ENCODE measurements at places on chromosomes 12 and 14. TPM values are rescaled to one million over a fixed set of nuclear protein-coding genes. Genes with fewer than 3 reads are reported as not detected.
A peak's percentile ranks its signal among the peaks of the same experiment; 100 is the strongest.

DNA sequence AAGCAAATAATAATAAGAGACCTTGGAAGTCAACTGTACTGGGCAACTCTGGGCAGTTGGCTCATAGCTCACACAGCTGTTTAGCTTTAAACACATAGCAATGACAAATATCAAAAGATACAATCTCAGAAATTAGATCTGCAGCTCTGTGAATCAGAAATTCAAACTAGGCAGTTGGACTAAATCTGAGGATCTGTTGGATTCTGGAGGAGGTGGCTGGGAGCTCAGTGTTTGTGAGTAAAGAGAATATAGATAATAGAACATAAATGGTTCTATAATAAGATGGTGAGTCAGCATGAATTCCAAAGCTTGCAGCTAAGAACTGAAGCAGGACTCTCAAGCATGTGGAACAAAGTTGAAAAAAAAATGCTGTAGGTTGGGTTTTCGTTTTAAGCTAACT is 1949.4 kb upstream of the SEL1L start:
- no peak overlapping the region for H3K27ac ChIP-seq
- no peaks in the 10 kb centered on the region for H3K4me1 ChIP-seq
- DNase-seq = no peak
- H3K36me3 ChIP-seq = no peaks in the 10 kb centered on the region

The NAV3 gene
- not detected for total RNA-seq

DNA sequence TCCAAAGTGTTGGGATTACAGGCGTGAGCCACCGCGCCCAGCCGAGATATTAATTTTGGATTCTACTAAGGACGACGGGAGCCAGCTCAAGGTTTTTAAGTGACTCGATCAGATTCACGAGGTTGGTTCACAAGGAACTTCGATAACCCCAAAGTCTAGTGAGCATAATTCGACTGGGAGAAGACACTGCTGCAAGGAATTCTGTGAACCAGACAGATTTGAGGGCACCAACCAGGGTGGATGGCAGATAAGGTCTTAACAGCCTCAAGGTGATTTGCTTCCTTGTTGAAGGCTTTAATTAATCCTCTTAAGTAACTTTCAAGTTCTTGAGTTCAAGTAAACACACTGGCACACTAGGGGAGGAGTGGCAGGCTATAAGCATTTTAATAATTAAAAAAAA is 1.1 kb upstream of the KLHDC2 start:
- H3K27me3 ChIP-seq = no peaks in the 10 kb centered on the region
- H3K4me3 ChIP-seq = peak overlapping the region; percentile 93
- H3K4me1 ChIP-seq = peaks cover 33% of the 10 kb centered on the region
- H3K27ac ChIP-seq = peak overlapping the region; percentile 99
- H3K36me3 ChIP-seq = peaks cover 4% of the 10 kb centered on the region

DNA sequence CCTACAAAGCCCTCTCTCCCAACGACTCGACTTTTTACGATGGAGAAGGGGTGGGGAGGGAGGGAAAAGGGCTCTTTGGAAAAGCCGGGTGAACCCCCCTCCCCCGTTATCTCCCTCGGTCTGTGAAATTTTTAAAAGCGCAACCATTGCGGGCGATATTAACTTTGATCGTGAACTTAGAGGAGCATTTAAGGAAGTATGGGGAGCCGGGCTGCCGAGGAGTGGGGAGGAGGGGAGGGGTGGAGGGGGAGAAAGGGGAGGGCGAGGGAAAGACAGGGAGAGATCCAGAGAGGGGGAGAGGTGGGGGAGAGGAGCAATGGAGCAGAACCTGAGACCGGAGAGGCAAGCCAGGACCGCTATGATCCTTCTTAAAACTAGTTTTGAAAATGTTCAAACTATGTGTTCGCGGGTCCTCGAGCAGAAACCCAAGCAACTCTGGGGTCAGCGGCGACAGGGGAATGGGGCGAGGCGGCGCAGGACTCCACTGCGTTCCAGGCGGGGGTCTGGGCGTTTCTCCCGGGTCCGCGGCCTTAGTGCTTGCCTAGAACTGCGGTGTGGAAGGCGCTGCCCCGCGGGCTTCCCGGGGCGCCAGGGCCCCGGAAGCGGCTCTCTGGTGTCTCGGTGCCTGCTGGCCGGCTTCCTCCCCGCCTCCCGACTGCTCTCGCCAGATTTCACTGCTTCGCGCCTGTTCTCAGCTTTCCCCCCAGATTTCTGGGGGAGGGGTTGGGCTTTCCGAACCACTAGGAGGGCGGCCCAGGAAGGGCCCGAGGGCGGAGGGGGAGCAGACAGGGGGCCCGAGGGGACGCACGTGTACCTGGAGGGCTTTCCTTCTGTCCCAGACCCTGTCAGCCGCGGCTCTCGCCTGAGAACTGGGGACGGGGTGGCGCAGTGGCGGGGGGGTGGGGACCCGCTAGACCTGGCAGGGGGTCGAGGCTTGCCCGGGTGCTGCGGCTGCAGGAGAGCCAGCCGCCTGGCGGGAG is at the start of gene HOTAIR:
Gene HOTAIR (minus strand): TSS at position 871 of the 980 bp plus-strand sequence.
- DNase-seq = no peak
- peak within 1 kb of the TSS; percentile 50 for H3K27ac ChIP-seq
- no peaks in the 10 kb centered on the region for H3K36me3 ChIP-seq
- H3K4me1 ChIP-seq = peaks cover 15% of the 10 kb centered on the region

DNA sequence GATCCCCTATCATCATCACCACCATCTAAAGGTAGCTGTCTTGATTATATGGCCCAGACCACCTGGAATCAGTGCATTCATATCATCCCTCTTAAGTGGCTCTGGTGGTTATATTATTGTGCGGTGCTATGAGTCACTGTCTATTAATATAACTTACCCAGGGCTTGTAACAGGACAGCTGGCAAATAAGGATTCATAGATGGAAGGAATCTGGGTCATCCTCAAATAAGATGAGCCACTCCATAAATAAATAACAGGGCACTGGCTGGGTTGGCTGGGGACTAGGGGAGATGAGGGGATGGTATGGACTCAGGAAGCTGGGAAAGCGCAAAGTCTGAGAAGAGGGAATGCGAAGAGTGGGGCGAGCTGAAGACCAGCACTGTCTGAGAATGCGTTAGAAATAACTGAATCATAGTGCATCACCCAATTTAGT is 216.1 kb downstream of the NUAK1 start:
- H3K36me3 ChIP-seq = no peaks in the 10 kb centered on the region
- H3K4me3 ChIP-seq = no peak overlapping the region
- DNase-seq = no peak
- no peaks in the 10 kb centered on the region for H3K4me1 ChIP-seq
- H3K27ac ChIP-seq = no peak overlapping the region
- H3K27me3 ChIP-seq = peaks cover 3% of the 10 kb centered on the region

The DHRS2 gene
- total RNA-seq = not detected

GRCh38 chr14:35921745-35922144 is 95.6 kb downstream of the BRMS1L start:
- peaks cover 3% of the 10 kb centered on the region for H3K27me3 ChIP-seq
- no peak overlapping the region for H3K27ac ChIP-seq
- no peak overlapping the region for H3K4me3 ChIP-seq

DNA sequence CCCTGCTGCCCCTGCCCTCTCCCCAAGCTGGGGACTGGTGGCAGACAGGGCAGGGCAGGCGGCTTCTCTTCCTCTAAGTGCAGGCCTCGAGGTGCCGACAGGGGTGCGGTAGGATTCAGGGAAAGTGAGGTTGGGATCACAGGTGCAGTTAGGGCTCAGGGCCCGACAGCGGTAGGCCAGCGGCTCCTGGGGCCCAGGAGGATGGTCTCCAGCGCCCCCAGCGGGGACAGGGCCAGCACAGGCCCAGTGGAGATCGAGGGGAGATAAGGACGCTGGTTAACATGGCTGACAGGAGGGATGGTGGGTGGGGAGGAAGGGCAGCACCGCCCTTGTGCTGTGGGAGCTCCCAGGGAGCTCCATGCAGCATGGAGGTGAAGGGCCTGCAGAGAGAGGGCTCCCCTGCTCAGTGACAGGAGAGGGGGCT is 935 bp upstream of the CRIP1 start:
- H3K36me3 ChIP-seq = no peaks in the 10 kb centered on the region
- H3K4me3 ChIP-seq = peak overlapping the region; percentile 55
- H3K27me3 ChIP-seq = no peaks in the 10 kb centered on the region
- peak overlapping the region; percentile 81 for H3K27ac ChIP-seq
- DNase-seq = peak; percentile 51

The GZMB gene
- 2.9 TPM for total RNA-seq

The MYF5 gene
- total RNA-seq = not detected

DNA sequence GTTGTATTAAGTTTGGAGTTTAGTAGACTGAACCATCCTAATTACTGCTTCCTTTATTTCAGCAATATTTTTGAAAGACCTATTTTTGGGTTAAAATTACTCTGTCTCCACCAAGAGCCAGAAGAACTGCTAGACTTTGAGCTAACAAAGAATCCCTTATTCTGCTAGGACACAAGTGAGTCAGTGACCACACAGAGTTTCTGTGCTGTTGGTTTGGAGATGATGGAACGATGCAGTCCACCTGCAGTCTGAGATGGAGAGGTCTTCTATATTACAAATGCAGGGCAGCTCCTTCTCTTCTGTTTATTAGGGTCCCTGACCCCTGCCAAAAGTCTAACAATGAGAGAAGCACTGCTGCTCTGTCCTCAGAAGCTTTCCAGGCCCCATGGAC is 6.7 kb upstream of the STXBP6 start:
- H3K27me3 ChIP-seq = peaks cover 18% of the 10 kb centered on the region
- no peak overlapping the region for H3K27ac ChIP-seq
- H3K36me3 ChIP-seq = no peaks in the 10 kb centered on the region

- peak overlapping the region; percentile 84 for H3K4me3 ChIP-seq
- peaks cover 23% of the 10 kb centered on the region for H3K36me3 ChIP-seq
- H3K27ac ChIP-seq = peak overlapping the region; percentile 96
Observed at GRCh38 chr14:92615451-92615850, 101.9 kb downstream of the RIN3 start.

DNA sequence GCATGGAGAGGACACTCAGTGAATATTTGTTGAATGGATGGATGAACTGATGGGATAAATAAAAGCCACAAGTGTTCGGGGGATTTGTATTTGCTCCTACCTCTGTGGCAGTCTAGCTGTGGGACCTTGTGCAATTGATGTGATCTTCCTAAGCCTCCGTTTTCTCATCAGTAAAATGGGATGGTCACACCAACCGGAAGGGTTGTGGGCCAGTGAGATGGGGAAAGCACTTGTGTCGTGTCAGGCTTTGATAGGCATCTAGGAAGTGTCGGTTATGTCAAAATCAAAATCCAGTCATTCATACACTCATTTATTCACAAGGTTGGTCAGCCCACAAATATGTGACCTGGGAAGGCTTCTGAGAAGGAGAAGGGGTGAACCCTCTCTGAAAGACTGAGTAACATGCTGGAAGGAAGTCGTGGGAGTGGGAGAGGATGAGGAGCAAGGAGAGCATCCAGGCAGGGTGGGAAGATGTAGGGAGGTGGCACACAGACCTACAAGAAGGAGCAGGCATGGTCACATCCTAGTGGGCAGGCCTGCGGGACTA is 7.8 kb upstream of the SERPINA9 start:
- H3K27ac ChIP-seq = no peak overlapping the region
- peaks cover 18% of the 10 kb centered on the region for H3K27me3 ChIP-seq
- DNase-seq = no peak
- peaks cover 34% of the 10 kb centered on the region for H3K4me1 ChIP-seq
